ENCODE measurements at places on chromosomes 2 and 18. TPM values are rescaled to one million over a fixed set of nuclear protein-coding genes. Genes with fewer than 3 reads are reported as not detected.

Gene ACMSD
- polyA plus RNA-seq: 40.8 TPM

Gene C2orf66
- polyA plus RNA-seq: 0.61 TPM

Gene TRIM54
- polyA plus RNA-seq: 4.4 TPM

Gene TUBA3E
- not detected for polyA plus RNA-seq

Data from renal pelvis (tissue), 12 donors.